LNCaP clone FGC (cell line): ENCODE measurements at places on chromosomes 11 and 22.

- no peak for DNase-seq
Measured at GRCh38 chr11:125569915-125570621, 791 bp downstream of the EI24 start.

DNA sequence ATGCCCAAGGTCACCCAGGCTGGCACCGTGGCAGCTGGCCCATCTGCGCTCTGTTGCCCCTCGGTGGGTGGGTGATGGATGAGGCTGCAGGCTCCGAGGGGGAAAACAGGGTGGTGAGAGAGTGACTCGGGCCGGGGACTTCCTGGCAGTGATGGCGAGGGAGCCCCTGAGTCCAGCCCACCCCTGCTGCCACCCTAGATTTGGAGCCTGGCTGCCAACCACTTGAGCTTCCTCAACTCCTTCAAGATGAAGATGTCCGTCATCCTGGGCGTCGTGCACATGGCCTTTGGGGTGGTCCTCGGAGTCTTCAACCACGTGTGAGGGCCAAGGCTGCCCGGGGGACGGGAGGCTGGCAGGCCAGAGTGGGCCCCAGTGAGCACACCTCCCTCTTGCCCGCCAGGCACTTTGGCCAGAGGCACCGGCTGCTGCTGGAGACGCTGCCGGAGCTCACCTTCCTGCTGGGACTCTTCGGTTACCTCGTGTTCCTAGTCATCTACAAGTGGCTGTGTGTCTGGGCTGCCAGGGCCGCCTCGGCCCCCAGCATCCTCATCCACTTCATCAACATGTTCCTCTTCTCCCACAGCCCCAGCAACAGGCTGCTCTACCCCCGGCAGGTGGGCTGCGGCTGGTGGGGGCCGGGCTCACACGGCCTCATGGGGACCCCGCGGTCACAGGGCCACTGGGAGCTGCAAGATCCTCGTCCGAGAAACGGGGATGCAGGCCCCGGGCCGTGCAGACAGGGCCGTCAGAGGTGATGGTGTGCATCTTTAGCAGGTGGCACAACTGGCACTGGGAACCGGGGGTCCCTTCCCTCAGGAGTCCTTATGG lies 10.1 kb downstream of the TCIRG1 start:
- DNase-seq = no peak

DNA sequence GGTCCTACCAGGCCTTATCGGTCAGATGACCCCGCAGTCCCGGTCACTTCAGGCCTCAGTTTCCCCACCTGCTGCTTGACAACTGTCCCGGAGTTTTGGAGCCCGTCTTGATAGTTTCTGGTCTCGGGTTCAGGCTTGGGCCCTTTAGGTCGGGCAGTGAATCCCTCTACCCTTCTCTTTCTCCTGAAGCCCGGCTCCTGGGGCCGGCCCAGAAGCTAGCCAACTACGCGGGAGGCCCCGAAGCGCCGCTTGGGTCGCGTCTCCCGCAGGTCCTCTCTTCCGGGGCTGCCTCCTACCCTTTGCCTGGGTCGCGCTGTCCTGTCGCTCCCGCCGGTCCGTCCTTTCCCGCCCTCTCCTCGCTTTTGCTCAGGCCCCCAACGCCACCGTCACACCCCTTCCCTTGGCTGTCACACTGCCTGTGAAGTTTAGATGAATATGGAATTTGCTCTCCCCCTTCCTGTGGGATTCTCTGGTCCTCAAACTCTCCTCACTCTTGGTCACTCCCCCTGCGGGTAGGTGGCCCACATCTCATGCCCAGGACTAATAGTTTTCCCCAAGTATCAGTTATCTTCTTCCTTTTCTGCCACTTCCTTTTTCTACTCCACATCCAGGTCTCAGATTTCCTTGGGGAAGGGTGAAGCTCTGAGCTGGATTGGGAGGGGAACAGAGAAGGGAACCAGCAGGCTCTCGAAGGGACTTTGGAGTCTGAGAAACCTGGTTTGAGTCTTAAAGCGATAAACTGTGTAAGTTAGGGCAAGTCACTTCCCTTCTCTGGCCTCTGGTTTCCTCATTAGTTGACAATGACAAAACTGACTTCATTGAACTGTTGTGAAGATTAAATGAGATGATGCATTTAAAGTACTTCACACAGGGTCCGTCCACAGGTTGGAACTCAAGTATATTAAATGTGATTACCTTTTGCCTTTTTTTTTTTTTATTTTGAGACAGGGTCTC lies 790 bp downstream of the RAB1B start:
- no peak for DNase-seq

DNA sequence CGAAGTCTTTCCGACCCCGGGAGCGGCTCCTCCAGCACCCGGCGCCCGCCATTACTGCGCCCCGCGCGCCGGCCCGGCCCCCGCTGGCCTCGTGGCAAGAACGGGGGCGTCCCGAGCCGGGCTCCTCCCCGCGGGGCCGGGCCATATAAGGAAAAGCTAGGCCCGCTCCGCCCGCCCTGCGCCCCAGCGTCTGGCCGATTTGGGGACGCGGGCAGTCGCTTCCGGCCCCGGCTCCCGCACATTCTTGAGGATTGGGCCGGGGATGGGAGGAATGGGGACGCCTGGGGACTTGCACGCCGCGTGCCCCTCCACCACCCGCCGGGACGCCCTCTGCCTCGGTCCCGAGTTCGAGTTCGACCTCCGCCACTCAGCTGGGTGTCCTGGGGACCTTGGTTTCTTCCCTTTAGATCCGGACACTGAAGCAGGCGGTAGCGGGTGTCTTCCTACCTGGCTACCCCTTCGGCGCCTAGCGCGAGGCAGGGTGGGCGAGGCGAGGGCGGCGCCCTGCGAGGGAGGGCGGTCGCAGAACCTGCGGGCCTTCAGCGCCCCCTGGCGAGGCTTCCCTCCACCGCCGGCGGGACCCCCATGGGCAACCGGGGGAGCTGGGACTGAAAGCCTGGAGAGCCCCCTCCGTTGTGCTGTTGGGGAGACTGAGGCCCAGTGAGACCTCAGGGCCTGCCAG lies 3.8 kb downstream of the SMTN start:
- no peak for DNase-seq

DNA sequence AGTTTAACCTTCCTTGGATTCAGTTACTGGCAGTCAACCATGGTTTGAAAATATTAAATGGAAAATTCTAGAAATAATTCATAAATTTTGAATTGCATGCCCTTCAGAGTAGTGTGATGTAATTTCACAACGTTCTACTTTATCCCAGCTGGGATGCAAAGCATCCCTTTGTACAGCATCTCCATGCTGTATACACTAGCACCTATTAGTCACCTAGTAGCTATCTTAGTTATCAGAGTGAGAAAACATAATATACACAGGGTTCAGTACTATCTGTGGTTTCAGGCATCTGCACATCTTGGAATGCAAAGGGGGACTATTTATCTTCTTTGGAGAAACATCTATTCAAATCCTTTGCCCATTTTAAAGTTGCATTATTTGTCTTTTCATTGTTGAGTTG lies 30.8 kb downstream of the CBL start:
- DNase-seq = no peak

DNA sequence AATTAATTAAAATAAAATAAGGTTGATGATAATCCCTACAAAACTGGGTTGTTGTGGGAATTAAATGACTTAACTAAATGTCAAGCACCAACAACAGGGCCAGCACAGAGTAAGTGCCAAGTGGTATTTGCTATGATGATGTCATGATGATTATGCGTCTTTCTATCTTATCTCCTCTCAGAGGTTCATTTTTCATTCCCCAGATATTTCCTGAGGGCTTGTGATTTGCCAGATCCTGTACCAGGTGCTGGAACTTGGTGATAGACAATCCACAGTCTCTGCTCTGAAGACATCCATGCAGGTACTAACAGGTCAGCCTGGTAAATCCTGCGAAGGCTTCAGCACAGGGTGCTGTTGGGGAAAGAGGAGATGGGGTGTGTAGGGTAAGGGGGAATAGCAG lies 8.1 kb upstream of the MYH9 start:
- DNase-seq = no peak
